CD4-positive, alpha-beta T cell treated with Interleukin-6 for 4 hours (primary cell): ENCODE measurements at places on chromosomes 12 and 14.

GRCh38 chr12:12960639-12961209 is 8.8 kb upstream of the GPRC5D start:
- DNase-seq, result no peak

DNA sequence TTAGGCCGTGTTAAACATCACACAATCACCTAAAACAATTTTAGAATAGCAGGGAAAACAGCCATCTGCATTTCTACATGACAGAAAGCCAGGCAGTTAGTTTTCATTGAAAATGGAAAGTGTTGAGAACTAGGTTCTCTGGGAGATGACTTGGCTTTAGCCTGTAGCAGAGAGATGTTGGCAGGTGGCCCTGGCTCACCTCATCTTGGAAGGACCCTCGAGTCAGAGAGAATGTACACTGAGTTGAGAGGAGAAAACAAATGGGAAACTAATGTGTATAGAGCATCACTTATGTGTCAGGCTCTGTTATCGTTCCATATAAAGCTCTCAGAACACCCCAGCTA is 51.9 kb downstream of the SUSD6 start:
- no peak for DNase-seq

- no peak for DNase-seq
Measured at GRCh38 chr14:92565040-92565717, 51.6 kb downstream of the RIN3 start.

GRCh38 chr14:78498062-78498595 is 328.0 kb downstream of the NRXN3 start:
- no peak for DNase-seq

GRCh38 chr14:78834766-78835451 is 664.7 kb downstream of the NRXN3 start:
- no peak for DNase-seq

DNA sequence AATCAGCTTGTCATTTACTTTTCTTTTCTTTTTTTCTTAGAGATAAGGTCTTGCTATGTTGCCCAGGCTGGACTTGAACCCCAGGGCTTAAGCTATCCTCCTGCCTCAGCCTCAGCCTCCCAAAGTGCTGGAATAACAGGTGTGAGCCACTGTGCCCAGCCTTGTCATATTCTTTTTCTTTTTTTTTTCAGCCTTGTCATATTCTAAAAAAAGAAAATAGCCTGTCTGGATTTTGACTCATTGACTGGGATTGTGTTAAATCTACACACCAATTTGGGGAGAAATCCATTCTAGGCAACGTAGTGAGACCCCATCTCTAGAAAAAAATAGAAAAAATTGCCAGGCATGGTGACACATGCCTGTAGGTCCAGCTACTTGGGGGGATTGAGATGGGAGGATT is 24.1 kb downstream of the ATP5MC2 start:
- no peak for DNase-seq

GRCh38 chr12:128761379-128761790 is 62.4 kb downstream of the SLC15A4 start:
- DNase-seq, result no peak

DNA sequence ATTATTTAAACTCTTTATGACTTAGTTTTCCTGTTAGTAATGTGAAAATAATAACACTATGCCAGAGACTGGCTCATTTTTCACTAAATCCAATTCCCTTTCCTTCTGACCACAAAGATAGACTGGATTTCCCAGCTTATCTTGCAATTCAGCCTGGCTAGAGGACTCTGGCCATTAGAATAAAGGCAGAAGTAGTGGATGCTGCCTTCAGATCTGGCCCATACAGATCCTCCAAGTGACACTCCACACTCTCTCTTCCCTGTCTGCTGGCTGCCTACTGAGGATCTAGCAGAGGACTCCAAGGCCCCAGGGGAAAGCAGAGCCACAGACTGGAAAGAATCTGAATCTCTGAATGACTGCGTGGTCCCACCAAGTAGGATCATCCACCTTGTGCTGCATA is 188.8 kb upstream of the LMNTD1 start:
- DNase-seq, result no peak

DNA sequence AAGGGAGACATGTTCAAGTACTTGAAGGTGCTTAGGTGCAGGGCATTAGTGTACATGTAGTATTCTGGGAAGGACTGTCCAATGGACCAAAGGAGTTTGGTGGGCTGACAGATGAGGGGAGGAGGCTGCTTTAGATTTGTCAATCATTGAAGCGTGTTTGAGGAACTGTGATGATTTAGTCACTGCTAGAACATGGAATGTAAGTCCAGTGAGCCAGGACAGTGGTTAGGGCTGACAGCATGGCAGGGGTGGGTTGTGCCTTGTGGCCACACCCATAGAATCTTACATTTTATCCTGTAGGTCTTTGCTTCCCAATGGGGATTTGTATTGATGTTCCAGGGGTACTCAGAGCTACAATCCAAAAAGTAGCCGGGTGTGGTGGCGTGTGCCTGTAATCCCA is 24.6 kb downstream of the DIP2B start:
- DNase-seq, result no peak

DNA sequence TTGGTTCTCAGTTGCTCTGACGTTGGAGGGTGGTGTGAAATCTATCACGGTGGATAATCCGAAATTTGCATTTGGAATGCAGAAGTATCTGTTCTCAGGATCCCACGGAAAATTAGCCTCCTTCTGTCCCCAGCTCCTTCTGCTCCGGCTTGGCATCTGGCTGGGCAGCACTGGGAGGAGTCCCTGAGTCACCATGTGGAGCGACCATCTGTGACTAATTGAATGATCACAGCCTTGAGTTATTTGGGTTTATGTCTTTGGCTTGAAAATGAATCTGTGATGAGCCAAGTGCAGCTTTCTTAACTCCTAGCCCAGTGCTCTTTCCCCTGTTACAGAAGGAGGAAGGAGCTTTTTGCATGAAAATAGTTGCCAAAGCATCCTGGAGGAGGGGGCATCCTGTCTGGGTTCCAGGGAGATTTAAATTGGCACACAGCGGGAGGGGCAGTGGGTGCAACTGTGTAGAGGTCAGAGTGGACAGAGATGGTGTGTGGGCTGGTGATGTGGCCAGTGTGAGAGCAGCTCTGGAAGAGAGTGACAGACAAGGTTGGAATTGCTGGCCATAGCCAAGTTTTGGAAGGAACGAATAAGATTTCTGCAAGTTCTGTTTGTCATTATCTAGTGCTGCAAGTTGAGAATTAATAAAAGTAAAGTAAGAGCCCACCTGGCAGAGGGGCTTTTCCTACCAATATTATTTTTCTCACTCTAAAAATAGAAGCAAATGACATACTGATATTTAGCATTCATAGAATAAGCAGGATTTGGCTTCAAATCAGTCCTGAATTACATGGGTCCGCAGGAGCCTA is 74.4 kb downstream of the SLC24A4 start:
- DNase-seq, result no peak

DNA sequence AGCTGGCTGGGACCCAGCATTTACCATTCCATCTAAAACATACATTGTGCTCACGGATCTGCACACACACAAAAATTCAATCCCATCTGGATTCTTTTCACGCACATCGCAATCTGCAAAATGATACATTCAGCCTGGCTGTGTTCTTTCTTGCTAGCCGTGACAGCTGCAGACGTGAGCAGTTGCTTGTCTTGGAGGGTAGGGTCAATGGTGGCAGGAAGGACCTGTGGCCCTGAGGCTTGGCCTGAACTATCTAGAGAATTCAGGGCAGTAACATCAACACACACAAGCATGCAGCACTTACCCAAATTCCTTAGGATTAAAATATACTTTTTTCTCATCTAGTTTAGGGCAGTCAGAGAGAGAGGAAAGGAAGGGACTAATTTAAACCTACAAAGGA is 72.0 kb downstream of the DICER1 start:
- DNase-seq, result no peak

DNA sequence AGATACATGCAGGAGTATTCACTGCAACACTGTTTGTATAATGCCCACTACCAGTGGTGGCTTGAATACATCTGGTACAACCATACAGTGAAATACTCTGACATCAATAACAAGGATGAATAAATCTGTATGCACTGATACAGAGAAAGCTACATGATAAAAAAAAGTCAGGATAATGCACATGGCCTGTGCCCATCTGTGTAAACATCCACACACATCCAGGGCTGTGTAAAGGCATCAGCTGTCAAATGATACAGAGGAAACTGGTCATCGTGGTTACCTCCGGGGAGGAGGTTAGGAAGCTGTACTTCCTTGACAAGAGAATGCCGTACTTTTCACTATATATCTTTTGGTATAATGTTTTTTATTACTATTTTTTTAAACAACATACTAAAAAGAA is 176.6 kb downstream of the FOXN3 start:
- DNase-seq, result no peak

DNA sequence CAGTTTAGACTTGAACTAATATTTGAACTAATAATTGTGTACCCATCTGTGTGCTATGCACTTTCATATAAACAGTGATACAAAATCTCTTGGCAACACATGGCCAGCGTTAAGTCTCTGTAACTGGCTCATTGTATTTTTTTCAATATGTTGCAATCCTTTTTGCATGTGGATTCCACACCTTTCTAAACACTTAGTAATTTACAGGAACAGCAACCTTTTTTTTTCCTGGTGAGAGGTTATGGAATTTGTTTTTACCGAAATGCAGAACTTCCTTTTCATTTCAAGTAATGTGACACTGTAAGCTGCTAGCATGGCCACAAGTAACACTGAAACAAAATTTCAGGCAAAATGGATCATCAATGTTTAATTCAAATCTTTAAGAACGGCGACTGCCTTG is 45.4 kb upstream of the EPS8 start:
- DNase-seq, result no peak

- no peak for DNase-seq
Measured at GRCh38 chr12:17192721-17193120, 586.8 kb upstream of the LMO3 start.

GRCh38 chr14:76924371-76925096 is 98.3 kb downstream of the LRRC74A start:
- DNase-seq, result peak; percentile 28

DNA sequence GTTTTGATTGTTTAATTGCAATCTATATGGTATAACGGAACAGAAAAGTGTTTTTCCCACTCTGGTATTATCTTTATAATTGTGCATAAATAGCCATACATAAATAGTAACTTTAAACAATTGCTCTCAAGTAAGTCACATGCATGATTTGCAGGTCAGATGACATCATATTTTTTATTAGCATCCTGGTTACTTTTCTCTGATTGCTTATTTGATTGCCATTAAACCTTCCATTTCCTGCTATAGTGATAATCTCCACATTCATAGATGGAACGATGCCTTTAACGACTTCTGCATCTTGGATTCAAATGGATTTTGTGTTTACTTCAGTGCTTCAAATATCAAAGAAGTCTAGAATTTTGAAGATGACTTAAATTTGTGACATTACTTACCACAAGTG is 3.5 kb upstream of the KLRK1 start:
- no peak for DNase-seq

DNA sequence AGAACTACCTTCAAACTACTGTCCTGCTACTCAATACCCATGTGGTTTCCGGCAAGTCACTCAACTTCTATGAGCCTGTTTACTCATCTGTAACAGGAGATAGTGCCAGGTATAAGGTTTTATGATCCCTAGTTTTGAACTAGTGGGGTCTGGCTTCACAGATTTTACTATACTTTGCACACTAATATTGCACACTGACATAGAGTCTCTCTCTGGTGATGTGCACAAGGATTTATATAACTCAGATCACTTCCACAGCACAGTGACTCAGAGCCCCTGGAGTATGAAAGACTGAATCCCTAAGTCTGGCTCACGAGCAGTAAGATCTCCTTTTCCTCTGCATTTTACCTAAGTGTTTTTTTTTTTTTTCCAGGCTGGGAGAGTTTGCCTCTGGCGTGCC is 69.7 kb upstream of the SLC38A2 start:
- no peak for DNase-seq

DNA sequence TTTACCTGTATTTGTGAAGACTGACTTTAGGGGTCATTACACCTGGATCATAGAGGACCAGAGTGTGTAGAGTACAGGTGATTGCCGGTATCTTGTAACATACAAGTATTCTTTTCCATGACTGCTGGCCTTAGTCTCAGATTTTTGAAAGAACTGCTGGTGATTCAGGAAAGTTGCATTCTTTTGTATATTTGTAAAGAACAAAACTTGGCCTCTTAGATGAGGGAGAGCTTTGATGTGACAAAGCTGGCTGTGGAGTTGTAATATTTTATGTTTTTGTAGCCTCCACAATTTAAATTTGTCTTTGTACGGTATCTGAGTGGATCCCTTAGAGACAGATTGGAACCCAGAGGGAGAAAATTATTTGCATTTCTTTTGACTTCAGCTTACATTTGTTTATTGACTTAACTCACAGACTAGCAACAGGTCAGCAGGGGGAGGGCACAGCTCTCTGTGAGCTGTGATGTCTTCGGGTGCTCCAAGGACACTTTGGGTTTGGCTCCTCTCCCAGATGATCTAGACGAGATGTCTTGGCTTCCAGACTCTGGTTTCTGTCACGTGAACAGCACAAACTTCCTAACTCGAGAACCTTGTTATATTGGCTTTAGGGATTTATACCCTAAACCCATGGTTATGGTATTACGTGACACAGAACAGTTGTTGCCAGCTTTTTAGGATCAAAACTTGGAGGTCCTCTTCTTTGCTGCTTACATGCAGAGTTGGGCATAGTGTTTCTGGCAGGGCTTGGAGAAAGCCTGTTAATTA is 65.9 kb downstream of the DAAM1 start:
- DNase-seq, result no peak

GRCh38 chr14:99995700-99996356 is 69.4 kb upstream of the EVL start:
- peak; percentile 75 for DNase-seq

- no peak for DNase-seq
Measured at GRCh38 chr12:16021676-16022075, 110.5 kb downstream of the DERA start.

DNA sequence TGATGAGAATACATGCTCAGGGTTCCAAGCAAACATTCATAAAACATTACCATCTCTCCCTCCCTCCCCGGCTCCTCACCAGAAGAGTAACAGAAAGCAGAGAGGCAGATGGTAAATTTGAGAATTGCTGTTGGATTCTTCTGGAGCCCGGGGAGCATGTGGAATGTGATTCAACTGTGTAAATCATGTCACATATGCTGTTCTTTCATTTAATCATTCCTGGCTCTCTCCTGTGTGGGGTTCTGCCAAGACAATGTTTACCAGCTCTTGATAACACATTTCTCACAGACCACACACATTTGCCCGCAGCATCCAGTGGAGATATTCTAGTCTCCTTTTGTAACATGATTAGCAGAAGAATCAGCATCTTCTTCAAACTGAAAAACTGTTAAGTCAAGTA is 23.4 kb upstream of the NR2C1 start:
- DNase-seq, result no peak
